T follicular helper cell (primary cell): ENCODE measurements at places on chromosomes 6 and 20.

- DNase-seq, result no peak
Measured at GRCh38 chr6:99364026-99364425, 14.6 kb upstream of the FAXC start.

- no peak for DNase-seq
Measured at GRCh38 chr6:44373051-44373450, 14.5 kb upstream of the CDC5L start.

GRCh38 chr20:52332649-52333250 lies 141.2 kb upstream of the ZFP64 start:
- DNase-seq, result no peak

DNA sequence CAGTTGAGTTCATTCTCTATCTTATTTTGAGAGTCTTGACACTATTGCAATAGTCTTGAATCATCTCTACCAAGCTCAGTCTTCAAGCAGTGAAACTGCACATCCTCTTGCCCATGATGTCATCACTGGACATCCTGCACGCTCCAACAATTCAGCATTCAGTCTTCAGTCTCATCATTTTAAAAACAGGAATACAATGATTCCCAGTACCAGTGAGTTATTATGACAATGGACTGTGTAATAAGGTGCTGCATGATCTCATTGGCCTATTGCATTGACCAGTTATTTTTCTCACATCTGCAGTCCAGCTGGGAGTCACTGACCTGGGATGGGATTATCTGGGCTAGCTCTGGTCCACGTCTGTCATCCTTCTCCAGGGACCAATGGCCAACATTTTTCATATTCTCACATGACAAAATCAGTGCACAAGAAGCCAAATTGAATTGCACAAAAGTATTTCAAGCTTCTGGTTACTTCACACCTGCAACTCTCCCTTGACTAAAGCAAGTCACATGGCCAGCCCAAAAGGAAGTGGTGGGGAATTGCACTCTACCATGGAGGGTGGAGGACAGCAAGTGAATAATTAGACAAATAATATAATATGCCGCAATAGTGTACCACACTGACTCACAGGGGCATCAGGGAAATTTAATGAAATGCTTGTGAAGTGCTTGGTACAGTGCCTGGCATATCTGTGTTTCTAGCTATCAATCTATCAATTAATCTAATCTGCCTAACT lies 6.4 kb upstream of the CST2 start:
- no peak for DNase-seq

- no peak for DNase-seq
Measured at GRCh38 chr6:113610377-113610988, 246.7 kb upstream of the MARCKS start.

DNA sequence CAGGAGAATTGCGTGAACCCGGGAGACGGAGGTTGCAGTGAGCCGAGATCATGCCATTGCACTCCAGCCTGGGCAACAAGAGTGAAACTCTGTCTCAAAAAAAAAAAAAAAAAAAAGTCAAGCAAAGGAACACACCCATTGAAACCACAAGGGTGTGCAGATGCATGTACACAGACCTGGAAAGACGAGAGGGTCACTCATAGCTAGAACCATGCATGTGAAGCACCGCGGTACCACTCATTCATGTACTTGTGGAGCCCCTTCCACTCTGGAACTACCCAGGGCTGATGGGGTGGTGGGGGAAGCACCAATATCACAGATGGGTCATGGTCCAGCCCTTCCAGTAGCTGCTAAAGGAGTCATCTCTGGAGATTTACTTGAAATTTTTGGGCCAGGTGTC lies 7.4 kb upstream of the TJAP1 start:
- no peak for DNase-seq

GRCh38 chr6:81031416-81031815 lies 721.1 kb downstream of the TENT5A start:
- DNase-seq, result no peak

- no peak for DNase-seq
Measured at GRCh38 chr20:15682690-15683089, 890.6 kb downstream of the KIF16B start.

- no peak for DNase-seq
Measured at GRCh38 chr20:54648421-54649142, 173.2 kb downstream of the DOK5 start.

GRCh38 chr6:35874730-35875129 lies 46.2 kb downstream of the SRPK1 start:
- no peak for DNase-seq

- DNase-seq, result no peak
Measured at GRCh38 chr6:3615391-3616380, 135.8 kb downstream of the PXDC1 start.

DNA sequence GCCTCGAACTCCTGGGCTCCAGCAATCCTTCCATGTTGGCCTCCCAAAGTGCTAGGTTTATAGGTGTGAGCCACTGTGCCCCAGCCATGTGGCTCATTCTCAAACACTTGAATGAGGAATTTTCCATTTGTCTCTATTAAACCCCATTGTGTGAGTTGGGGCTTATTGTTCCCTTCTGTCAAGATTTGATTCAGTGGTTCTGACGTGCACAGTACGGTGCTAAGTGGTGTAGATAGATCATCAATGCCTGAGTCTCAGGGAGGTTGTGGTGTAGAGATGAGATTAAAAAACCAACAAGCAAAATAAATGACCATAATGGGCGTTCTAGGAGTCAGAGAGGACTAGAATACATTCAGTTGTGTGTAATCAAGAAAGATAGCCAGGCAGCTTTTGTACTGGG lies 335.6 kb downstream of the PRL start:
- no peak for DNase-seq

DNA sequence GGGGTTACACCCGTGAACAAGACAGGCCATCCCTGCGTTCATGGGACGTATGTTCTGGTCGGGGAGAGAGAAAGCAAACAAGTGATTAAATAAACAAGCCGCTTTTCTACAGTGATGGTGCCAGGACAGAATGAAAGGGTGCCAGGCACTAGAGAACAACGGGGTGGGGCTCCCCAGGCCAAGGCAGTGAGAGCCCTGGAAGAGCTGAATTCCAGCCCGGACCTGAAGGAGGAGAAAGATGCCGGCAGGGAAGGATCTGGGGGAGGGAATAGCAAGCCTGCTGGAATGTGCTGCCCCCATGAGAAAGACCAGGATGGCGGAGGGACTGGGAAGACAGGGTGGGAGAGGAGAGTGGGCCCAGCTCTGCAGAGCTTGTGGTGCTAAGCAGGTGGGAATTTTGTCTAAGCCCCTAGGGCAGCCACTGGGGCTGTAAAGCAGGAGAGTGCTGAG lies 7.5 kb downstream of the SNAI1 start:
- no peak for DNase-seq

DNA sequence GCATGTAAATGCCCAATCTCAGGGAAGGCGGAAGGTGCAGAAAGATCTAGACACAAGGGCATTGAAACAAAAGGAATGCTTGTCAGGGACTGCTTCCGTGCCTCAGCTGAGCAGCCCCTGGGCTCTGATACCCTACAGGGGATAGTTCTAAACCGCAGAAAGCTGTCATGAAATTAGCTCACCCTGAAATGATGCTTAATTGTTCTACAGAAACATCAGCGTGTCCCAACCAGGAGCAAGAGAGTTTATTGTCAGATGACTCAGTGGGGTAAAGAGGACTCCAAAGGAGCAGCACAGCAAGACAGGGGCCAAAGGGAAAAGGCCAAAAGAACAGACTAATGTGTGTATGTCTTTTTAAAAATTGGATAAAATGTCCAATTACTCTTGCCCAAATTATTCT lies 258.4 kb upstream of the JARID2 start:
- no peak for DNase-seq

DNA sequence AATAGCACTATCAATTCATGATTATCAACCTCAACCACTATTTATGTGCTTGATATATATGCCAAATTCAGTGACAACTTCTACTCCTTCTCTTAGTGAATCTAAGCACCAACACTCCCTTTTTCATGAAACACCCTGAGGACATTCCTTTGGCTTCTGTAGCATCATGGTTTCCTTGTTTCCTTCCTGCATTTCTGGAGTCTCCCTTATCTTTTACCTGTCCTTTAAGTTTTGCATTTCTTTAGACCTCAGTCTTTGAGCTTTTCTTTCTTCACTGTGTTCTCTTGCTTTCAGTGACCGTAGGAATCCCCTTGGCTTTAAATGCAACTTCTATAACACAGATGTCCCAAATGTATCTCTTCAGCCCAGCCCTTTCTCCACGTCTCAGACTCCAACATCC lies 143.8 kb upstream of the MLIP start:
- DNase-seq, result no peak

- no peak for DNase-seq
Measured at GRCh38 chr6:44558832-44559251, 171.3 kb downstream of the CDC5L start.

- no peak for DNase-seq
Measured at GRCh38 chr6:107729098-107729497, 95.0 kb downstream of the SCML4 start.

GRCh38 chr6:44254191-44255104 lies 2.9 kb downstream of the SLC35B2 start:
- DNase-seq, result no peak

- no peak for DNase-seq
Measured at GRCh38 chr6:13277231-13277630, 51.1 kb downstream of the TBC1D7 start.

- DNase-seq, result no peak
Measured at GRCh38 chr20:63326314-63327230, 33.6 kb downstream of the COL20A1 start.
